Right ventricle myocardium inferior (tissue), 1 donor: ENCODE measurements at places on chromosomes 6 and 20. TPM values are rescaled to one million over a fixed set of nuclear protein-coding genes. Genes with fewer than 3 reads are reported as not detected.

RGS17 gene
- 0.05 TPM for total RNA-seq

MYCT1 gene
- 17.6 TPM for total RNA-seq

GRCh38 chr20:59002388-59002787 lies 4.7 kb downstream of the CTSZ start:
- DNase-seq = no peak

DNA sequence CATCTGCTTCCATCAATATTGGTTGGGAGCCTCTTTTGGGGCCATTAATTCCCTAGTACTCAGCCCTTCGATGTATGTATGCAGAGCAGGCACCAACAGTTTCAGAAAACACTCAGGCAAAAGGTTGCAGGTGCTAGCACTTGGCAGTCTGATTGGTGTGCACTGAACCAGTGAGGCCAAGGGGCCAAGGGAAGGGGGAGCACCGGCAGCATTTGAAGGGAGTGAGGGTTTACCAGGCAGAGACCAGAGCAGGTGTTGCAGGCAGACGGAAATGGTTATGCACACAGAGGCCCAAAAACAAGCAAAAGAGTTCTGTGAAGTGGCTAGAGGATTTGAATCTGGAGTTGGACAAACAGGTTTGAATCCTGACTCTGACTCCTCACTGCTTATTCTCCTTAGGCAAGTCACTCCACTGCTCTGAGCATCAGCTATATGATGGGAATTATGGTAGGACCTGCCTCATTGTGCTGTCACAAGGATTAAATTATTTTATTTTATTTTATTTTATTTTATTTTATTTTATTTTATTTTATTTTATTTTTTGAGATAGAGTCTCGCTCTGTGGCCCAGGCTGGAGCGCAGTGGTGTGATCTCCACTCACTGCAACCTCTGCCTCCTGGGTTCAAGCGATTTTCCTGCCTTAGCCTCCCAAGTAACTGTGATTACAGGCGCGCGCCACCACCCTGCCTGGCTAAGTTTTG lies 58.1 kb upstream of the SHLD1 start:
- no peak for DNase-seq

- DNase-seq = no peak
Measured at GRCh38 chr6:80488190-80488589, 381.7 kb downstream of the BCKDHB start.

BACH2 gene
- 2.2 TPM for total RNA-seq

DNA sequence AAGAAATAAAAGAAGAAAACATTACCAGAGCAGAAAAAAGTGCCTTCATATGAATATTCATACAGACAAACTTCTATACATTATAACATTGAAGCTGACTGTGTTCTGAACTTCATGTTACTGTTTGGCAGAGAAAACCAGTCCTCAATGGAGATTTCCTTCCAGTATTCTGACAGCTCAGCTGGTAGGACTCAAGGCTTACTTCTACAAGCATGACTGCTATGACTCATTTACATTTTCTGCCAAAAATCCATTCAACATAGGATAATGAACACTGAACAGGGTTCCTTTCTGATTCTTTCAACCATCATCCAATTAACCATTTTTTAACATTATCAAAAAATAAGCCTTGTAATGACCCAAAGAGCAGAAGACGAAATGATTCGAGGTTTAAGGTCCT lies 25.4 kb downstream of the COL9A1 start:
- no peak for DNase-seq
